ENCODE measurements at places on chromosomes 5 and 9.

- DNase-seq, result no peak
Measured at GRCh38 chr5:139658501-139658927, 10.4 kb downstream of the CXXC5 start.

- no peak for DNase-seq
Measured at GRCh38 chr5:116738239-116738614, 163.6 kb upstream of the SEMA6A start.

GRCh38 chr5:8462565-8462964 is 593.6 kb downstream of the MTRR start:
- DNase-seq, result no peak

DNA sequence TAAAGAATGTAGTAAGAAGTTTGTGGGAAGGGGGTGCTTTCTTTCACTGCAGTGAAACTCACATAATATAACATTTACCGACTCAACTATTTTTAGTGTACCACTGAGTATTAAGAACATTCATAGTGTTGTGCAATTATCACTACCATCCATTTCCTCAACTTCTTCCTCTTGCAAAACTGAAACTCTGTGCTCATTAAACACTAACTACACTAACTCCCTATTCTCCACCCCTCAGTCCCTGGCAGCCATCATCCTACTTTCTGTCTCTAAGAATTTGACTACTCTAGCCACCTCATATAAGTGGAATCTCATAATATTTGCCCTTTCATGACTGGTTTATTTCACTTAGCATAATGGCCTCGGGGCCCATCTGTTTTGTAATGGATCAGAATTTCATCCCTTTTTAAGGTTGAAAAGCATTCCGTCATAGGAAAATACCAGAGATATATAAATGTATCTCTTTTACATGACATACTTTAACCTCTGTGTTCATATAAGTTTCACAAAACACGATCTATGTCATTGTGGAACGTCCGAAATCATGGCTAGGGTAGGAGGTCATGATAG is 56.3 kb upstream of the DIRAS2 start:
- no peak for DNase-seq

DNA sequence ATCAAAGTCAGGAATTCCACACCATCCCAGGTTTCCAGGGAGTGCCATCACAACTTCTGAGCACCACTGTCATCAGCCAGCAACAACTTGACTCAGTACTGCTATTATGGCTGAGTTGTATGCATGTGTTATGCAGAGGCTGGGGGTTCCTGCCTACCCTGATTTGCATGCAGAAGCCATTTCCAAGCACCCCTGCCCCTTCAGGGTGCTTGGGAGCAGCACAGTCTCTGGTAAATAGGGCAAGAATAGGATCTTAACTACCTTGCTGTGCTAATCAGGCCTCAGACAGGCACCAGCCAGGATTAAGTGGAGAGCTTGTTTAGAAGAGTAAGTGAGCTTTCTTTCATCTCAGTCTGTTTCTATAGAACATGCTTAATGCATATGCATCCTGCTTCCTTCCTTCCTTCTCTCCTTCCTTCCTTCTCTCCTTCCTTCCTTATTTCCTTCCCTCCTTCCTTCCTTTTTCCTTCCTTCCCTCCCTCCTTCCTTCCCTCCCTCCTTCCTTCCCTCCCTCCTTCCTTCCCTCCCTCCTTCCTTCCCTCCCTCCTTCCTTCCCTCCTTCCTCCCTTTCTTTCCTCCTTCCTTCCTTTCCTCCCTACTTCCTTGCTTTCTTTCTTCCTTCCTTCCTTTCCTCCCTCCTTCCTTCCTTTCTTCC is 175.7 kb downstream of the FRMD3 start:
- DNase-seq, result no peak

DNA sequence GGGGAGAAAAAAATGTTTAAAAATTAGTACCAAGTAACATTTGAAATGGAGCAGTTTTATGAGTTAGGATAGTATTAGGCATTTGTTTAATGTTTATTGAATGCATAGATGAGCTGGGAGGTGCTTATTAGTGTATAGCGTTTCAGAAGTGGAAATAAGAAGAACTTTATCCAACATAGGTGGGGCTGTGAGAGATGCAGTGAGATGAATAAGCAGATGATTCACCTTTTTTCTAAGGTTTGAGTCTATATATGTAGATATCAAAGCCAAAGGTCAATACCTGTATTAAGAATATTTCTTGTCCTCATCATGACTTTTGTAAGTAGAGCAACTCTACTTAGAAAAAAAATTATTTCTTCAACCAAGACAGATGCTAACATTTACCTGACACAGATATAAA is 54.6 kb upstream of the POU4F3 start:
- no peak for DNase-seq

- DNase-seq, result no peak
Measured at GRCh38 chr9:114988962-114989599, 58.7 kb upstream of the TNFSF8 start.

GRCh38 chr5:23994581-23995370 is 487.4 kb downstream of the PRDM9 start:
- DNase-seq, result no peak

GRCh38 chr5:54644226-54644625 is 126.7 kb downstream of the SNX18 start:
- no peak for DNase-seq

Data from activated CD8-positive, alpha-beta memory T cell treated with anti-CD3 and anti-CD28 coated beads for 48 hours (primary cell).